Activated CD8-positive, alpha-beta memory T cell treated with anti-CD3 and anti-CD28 coated beads for 48 hours (primary cell): ENCODE measurements at places on chromosomes 5 and 9.

GRCh38 chr9:130364619-130365322 lies 80.0 kb upstream of the ASS1 start:
- DNase-seq = no peak

GRCh38 chr5:155461304-155461703 lies 447.7 kb downstream of the KIF4B start:
- DNase-seq = no peak

- DNase-seq = no peak
These were observed 296.6 kb upstream of the RASA1 start for GRCh38 chr5:86971034-86971571.

DNA sequence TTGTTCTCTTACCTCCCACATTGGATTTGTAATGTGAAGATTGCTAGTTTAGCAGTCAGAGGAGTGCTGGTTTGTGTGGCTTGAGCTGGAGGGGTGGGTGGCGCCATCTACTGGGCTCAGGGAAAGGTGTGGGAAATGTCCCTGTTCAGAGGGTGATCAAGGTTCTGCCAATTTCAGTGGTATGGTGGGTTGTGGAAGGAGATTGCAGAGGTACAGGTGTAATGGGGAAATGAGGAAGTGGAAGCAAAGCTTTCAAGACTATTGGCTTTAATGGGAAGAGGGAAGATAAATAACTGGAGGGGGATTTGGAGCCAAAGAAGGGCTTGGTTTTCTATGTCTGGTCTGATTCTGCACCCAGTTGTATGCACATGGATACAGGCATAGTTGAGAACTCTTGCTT lies 76.4 kb downstream of the OSMR start:
- DNase-seq = no peak

- no peak for DNase-seq
These were observed 2.9 kb upstream of the PTGER4 start for GRCh38 chr5:40676613-40677343.

DNA sequence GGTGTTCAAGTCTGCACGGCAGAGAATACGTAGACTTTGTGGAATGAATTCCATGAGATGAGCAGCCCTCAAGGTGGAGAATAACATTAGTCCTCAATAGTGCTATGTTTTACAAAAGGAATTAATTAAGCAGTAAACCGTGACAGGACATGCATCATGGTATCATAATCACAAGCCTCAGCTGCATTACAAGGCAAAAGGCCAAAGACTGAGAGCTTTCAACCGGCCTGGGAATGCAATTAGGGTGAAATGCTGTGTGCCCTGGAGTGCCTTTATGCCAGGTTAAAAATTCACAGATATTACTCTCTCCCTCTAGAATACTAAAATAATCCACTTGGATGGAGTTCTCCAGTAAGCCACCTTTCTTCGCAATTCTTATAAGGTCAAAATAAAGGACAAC lies 270.6 kb downstream of the MLLT3 start:
- no peak for DNase-seq

GRCh38 chr9:75051285-75051684 lies 23.2 kb upstream of the CARNMT1 start:
- DNase-seq = no peak

DNA sequence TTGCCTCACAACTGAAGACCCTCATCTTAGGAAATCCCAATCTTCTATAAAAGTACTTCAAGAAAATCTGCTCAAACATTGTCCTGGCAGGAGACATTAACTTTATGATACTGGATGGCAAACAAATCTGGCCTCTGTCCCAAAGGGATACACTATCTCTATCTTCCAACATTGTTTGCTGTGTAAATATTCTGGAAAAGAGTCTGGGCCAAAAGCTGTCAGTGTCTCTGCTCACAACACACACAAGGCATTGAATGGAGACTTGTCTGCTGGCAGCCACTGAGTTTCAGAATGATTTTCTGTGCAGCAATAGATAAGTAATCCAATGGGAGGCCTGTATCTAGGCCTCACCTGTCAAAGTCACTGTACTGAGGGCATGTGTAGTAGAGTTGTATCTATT lies 471.1 kb downstream of the DMAC1 start:
- no peak for DNase-seq
